AG10803 (cell line): ENCODE measurements at places on chromosomes 7 and 10.

DNA sequence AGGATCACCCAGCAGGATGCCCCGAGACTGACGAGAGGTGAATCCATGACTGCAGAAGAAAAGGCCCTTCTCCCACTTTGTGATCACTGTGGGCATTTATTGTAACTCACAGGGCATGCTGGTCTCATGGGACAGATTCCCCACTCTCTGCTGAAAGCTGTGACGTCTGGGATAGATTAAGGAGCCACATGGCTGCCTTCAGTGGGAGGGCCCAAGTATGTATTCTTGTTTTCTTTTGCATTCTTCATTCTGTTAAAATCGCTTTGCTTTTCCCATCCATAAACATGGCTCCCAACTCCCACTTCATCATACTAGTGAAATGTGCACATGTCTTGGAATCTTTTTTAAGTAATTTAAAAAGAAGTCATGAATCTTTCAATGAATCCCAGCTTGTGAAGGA is 67.2 kb downstream of the FAM107B start:
- peak; percentile 52 for DNase-seq

GRCh38 chr10:132460691-132461090 is 63.7 kb downstream of the PWWP2B start:
- DNase-seq: no peak

GRCh38 chr7:82672078-82672477 is 228.5 kb upstream of the CACNA2D1 start:
- DNase-seq: no peak

- no peak for DNase-seq
Observed at GRCh38 chr10:102628451-102628911, 15.8 kb upstream of the TRIM8 start.

DNA sequence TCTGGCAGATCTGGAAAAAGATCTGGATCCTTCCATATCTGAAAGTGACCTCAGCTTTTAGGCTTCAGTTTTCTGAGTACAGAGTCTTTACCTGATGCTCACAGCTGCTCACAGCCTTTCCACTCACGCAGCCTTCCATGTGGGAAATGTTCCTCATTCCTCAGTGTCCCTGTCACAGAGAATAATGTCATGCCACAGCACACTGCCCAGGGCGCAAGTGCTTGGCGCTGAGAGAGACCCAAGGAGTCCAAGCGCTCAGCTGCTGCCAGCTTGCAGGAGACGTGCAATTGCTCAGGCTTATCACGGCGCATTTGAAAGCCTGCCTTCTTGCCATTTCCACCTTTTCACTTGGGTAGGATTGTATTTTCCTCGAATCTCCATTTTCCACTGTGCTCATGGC is 271.9 kb upstream of the MKI67 start:
- DNase-seq: no peak

GRCh38 chr10:442209-442608 is 247.3 kb downstream of the DIP2C start:
- DNase-seq: no peak

GRCh38 chr7:112362731-112363131 is 87.5 kb upstream of the IFRD1 start:
- peak; percentile 8 for DNase-seq

GRCh38 chr10:78747401-78748234 is 321.1 kb upstream of the ZMIZ1 start:
- no peak for DNase-seq

DNA sequence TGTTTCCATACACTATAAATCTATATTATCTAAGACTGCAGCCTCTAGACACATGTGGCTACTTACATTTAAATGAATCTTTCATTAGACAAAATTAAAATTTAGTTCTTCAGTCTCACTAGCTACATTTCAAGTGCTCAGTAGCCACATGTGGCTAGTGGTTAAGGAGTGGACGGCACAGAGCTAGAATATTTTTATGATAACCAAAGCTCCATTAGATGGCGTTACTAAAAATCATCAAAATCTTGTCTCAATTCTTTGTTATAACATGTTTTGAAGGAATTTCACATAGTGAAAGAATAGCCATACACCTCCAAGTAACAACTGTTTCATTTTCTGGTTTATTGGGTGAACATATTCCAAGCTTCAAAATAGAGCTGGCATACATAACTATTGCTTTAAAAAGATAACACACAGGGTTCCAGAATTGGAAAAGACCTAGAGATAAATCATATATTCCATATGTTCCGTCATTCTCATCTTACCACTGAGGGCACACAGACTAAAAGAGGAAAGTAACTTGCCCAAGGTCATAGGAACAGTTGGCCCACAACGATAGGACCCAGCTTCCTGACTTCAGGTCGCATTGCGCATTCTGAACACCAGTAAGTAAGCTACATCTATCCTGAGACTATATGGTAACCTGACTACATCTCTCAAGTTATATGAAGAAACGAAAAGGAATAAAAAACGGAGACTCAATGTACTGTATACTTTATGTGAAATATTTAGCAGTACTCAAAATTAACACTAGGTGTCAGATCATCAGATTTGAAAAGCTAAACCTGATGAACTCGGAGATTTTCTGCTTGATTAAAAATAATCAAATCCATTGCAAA is 66.6 kb downstream of the CAV1 start:
- DNase-seq: no peak

GRCh38 chr7:134248196-134248595 is 68.5 kb downstream of the SLC35B4 start:
- DNase-seq: no peak

GRCh38 chr7:66355756-66356155 is 150.6 kb downstream of the TPST1 start:
- DNase-seq: peak; percentile 39

GRCh38 chr7:111992601-111993000 is 213.6 kb downstream of the DOCK4 start:
- peak; percentile 33 for DNase-seq

GRCh38 chr10:10930979-10931743 is 86.5 kb upstream of the CELF2 start:
- DNase-seq: no peak

DNA sequence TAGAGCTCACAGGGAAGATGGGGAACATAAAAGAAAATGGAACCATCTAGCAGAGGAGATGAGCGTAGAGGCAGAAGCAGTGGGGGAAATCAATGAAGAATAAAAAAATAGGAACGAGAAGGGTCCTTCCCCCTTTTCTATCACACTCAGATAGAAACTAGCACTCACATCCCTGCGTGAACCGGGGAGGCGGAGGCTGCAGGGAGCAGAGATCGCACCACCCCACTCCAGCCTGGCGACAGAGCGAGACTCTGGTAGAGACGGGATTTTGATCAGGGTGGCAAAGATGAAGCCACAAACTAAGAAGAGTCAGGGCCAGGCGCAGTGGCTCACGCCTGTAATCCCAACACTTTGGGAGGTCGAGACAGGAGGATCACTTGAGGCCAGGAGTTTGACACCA is 64.7 kb upstream of the ECHDC3 start:
- DNase-seq: no peak
